Stomach (tissue), 19 donors: ENCODE measurements at places on chromosomes 7 and 10.

- DNase-seq: no peak
These were observed 434.6 kb downstream of the PAXIP1 start for GRCh38 chr7:154568346-154568745.

- DNase-seq: no peak
These were observed 103.0 kb downstream of the LCOR start for GRCh38 chr10:96935148-96935547.

DNA sequence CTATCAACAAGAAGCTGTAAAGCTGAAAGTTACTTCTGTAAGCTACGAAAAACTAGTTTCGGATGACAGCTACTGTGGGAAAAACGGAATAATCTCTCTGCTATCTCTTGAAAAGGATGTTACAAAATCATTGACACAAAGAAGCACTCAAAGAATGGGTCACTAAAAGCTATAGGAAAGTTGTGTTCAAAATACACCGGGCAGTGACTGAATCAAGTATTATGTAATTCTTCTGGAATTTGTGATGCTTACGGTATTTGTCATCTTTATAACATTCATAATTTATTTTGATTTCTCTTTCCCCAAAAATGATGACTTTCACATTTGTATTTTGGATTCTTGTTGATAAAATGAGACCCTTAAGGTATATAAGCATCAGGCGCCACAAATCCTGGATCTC lies 112.1 kb upstream of the KLF6 start:
- no peak for DNase-seq

DNA sequence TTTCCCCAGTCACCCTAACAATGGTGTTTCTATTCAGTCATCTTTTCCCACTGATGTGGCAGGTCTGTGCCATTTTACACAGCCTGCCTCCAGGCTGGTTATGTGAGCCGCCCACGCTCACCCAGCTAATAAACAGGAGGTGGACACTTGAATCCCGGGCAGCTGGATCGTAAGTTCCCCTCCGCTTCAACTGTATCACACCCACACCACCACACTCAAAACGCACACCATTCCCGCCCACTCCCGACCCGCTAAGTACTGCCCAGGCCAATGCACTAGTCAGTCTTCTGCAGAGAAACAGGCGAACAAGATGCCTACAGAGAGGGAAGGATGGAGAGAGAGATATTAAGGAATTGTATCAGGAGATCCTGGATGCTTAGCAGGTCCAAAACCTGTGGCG lies 38.9 kb upstream of the PFKP start:
- no peak for DNase-seq

GRCh38 chr7:56028942-56029630 lies 22.2 kb downstream of the PSPH start:
- no peak for DNase-seq

DNA sequence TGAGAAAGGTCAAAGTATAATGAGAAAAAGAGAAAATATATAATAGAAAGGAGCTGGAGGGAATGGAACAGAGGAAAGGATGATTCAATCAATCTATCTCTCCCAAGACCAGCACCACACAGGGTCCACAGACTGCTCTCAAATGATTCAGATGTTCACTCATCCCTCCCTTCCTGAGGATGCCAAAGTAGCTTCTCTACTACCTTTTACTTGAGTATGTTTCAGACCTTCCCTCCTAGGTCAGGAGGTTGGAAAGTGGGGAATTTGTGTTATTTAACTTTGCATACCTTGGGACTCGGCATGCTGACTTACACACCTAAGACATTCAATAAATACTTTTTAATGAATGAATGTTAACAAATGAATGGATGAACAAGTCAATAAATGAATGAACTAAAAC lies 30.6 kb downstream of the CPVL start:
- no peak for DNase-seq

DNA sequence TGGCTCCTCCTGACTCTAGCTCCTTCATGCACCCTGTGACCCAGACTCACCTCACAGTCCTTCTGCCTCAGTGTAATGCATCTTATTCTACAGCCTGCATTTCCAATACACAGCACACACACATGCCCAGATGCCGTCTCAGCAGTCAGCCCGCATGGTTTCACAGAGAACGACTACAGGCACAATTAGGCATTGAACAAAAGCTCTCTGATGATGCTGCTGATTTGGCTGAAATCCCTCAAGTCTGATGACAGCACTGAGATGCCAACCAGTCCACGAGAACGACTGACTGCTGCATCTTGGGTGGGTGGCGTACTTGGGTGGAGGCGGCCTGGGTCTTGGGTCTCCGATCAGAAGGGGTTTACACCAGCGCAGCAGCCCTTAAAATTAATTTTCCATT lies 200.4 kb downstream of the TAX1BP1 start:
- no peak for DNase-seq

- no peak for DNase-seq
These were observed 236.0 kb downstream of the WDR11 start for GRCh38 chr10:121087129-121087528.

DNA sequence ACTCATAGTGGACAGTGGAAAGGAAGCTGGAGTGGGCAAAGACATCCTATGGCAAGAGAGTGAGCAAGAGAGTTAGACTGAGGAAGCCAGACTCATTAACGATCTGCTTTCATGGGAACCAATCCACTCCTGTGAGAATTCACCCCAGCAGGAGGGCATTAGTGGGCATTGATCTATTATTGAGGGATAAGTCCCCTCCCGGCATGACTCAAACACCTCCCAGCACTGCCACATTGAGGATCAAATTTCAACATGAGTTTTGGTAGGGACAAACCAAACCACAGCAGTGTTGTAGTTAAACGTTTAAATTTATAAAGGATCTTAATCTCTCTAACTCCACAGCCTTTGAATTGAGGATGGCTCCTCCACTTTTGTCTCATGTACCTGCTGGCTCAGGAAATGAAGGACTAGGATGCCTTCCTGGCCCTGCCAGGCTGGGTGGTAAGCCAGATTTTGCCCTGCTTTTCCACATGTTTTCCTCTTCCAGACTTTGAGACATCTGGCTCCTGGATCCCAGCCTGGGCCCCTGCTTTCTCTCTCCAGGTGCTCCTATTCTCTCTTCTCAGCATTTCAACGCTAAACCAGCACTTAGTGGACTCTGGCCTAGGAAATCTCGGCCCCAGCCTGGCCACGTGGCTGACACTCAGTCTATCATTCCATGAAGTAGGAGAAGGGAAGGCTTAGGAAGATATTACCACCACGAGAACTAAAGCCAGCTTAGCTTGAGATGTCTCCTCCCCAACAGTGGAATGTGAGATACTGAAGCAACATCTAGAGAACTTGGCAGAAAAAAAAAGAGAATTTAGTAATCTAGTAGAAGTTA lies 96.5 kb upstream of the PIP4K2A start:
- DNase-seq: no peak

- no peak for DNase-seq
These were observed 103.8 kb downstream of the FZD1 start for GRCh38 chr7:91367812-91368578.

- peak; percentile 60 for DNase-seq
These were observed 11.9 kb downstream of the FLNC start for GRCh38 chr7:128841921-128842673.

GRCh38 chr7:24573554-24574338 lies 494 bp downstream of the PALS2 start:
- DNase-seq: peak; percentile 75

DNA sequence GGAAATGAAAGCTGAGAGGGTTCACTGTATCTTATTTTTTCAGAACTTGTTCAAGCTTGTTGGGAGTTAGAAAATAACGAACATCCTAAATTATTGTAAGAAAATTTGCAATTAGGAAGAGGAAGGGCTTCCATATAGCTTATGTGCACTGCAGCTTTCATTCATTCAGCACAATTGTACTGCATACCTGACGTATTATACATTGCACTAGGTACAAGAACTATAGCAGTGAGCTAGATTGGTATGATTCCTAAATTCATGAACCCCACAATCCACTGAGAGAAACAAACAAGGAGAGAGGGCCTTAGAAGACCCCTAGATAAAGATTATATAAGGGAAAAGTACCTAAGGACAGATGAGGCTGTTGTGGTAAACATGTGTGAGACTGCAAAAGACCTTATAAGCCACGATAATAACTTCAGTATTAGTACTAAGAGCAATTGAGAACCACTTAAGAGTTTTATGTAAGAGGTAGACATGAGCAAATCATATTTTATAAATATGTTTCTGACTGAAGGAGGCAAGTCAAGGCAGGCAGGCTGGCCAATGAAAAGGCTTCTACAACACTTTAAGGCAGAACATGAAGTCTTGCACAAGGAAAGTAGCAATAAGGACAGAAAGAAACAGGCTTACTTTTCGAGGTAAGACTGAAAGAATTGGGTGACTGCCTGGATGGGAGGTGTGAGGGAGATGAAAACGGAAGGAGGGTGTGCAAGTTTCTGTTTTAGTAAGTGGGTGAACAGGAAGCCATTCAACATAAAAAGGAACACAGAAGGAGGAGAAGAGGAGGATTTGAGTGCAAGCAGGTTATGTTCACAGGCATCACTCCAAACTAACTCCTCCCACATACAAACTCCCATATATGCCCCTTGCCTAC lies 77.9 kb upstream of the LRRN3 start:
- DNase-seq: peak; percentile 44

GRCh38 chr10:48701941-48702340 lies 17.3 kb downstream of the WDFY4 start:
- DNase-seq: no peak

- no peak for DNase-seq
These were observed 72.7 kb downstream of the PTPRZ1 start for GRCh38 chr7:121945480-121946236.

DNA sequence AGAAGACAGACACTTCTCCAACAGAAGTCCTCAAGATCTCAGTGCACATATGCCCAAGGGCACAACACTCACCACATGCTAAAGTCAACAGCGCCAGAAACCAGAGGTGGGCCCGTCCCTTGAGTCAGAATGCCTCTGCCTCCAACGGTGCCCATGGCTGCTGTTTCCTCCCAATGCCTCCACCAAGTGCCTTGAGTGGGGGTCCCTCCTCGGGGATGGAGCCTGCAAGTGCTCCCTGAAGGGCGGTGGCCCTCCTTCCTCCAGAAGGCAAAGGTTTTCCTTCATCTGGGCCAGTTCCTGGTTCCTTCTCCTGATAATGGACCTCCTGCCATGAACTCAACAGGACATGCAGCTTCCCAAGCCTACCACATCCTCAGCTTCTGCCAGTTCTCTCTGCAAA lies 58.5 kb downstream of the TNS3 start:
- no peak for DNase-seq

DNA sequence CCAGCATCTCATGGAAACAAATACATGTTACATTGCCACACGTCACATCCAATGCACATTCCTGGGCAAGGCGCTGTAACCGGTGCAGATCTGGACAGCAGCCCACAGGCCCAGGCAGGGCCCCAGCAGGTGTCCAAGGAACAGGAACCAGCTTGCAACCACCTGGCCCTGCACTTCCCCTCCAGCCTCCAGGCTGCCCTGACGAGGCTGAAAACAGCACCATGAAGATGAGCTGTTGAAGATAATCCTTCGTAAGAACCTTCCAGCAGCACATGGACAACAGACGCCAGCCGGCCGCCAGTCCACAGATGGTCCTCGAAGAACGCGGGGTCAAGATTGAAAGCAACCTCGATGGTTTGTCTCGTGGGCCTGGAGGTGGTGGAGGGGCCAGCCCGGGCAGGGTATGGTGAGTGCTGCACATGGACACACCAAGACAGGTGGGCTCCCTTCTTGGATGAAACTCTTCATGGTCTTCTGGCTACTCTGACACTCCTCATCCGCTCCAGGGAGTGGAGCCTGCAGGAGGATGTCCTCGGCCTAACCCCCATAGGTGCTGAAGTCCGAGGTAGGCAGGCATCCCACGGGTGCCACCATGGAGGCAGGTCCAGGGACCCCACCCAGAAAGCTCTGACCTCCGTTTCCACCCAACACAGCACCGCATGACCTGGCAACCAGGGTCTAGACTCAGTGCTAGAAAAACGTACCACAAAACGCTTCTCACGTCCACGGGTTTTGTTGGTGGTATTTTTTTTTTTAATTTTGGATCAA lies 22.9 kb downstream of the PDGFA start:
- no peak for DNase-seq

DNA sequence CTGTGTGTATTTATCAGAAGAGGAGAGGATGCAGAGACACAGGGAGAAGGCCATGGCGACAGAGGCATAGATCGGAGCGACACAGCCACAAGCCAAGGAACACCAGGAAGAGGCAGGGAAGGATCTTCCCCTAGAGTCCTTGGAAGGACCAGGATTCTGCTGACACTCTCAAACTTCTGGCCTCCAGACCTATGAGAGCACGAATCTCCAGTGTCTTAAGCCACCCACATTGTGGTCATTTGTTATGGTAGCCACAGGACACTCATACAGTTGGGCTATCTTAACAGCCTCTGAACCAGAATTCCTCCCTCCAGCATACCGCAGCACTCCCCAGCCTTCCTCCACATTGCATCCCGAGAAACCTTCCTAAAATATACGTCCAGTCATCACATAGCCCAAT lies 367.0 kb upstream of the MGMT start:
- DNase-seq: no peak

DNA sequence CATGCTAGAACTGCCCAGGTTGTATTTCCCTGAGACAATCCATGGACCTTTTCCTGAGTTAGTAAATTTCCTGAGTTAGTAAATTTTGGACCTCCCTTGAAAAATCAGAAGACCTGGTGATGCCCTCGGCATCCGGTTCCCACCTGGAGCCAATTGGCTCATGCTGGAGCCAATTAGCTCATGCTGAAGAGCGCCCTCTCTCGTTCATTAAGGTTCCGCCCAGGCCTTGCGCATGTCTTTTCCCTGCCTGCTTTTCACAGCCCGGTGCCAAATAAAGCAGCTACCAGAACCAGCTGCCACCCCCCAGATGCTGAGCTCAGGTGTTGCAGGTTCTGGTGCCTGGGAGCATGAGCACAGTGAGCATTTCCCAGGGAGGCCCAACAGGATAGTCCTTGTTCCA lies 96.2 kb downstream of the APBB1IP start:
- no peak for DNase-seq

- DNase-seq: no peak
These were observed 31.5 kb upstream of the DDX50 start for GRCh38 chr10:68869623-68870022.

- no peak for DNase-seq
These were observed 6.7 kb downstream of the SKAP2 start for GRCh38 chr7:26857506-26858240.

- no peak for DNase-seq
These were observed 38.2 kb upstream of the NRBF2 start for GRCh38 chr10:63094881-63095280.

- no peak for DNase-seq
These were observed 129.9 kb upstream of the TAC1 start for GRCh38 chr7:97601931-97602457.

DNA sequence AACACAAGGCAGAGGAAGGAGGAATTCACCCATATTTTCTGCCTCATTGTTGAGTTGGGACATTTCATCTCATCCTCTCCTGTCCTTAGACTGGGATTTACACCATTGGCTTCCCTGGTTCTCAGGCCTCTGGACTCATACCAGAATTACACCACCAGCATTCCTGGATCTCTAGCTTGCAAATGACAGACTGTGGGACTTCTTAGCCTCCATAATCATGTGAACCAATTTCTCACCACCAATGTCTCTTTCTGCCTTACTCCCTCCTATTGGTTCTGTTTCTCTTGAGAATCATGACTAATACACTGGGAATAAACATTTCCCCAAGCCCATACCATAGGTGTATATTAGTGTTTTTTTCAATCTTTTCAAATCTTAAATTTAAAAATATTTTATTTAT lies 2.9 kb upstream of the ZNF33A start:
- DNase-seq: no peak
